ENCODE measurements at places on chromosomes 2 and 18.

DNA sequence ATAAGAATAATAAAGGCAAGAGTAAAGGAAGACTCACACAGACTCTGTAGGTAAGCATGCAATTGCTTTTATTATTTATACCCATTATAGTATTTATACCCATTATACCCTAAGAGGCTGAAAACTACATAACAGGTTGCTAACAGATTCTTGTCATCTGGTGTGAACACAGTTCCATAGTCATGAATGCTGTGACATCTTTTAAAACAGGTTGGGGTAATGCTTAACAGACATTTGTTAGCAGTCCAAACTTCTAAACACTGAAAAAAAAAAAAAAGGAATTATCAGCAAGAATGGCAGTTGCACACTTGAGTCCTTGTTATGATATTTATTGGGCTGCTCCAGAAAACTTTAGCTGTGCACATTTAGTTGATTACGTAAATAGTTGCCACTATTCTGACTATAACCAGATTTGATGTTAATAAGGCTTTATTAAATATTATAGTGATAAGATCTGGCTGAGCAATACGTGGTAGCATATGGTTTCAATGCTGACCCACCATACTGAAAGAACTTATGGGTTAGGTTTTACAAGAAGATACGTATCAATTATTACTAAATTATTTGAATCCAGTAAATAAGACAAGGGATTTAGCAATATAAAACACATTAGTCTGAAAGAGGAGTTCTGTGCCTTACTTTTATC is 888.8 kb downstream of the LRRTM4 start:
- DNase-seq = no peak

DNA sequence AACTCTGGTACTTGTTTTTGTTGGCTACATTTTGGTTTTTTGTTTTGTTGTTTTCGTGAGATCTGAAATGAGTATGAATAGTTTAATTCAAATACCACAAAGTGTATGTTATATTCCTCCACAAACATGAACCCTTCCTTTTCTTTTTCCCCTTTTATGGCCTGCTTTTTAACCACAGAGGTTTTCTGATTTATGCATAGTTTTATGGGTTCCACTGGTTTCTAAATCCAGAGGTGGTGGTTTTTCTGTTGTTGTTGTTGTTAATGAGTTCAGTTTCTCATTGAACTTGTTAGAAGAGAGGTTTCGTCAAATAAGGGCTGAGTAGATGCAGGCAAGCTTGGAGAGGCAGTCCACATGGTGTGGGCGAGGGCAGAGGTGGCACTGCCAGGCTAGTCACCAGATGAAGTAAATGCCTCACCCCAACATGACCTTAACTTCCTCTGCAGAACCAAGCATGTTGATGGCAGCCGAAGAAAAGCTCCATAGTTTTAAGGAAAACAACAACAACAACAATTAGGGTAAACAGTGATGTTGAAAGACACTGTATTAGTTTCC is 72.5 kb downstream of the RIF1 start:
- no peak for DNase-seq

GRCh38 chr2:225319872-225320271 is 79.6 kb upstream of the NYAP2 start:
- DNase-seq = no peak

DNA sequence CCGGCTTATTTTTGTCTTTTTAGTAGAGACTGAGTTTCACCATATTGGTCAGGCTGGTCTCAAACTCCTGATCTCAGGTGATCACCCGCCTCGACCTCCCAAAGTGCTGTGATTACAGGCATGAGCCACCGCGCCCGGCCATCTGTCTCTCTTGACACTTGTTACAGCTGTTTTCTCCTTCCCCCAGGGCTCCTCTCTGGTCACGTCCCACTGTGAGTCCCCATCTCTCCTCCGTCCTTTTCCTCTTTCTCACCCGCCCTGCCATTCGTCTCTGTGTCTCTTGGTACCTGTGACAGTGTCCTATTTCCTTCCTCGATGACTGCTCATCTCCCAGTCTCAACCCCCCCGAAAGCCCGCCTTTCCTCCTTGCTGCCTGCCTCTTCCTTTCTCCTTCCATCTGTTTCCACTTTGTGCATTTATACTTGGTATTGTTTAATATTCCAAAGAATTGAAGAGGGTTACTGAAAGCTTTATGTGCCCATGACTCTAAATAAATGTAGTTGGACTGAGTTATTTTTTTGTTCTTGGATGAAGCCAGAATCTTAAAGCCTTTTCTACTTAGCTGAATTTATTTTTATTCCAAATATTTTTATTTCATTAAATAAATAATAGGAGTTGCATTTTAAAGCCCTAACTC is 241.5 kb downstream of the SH3RF3 start:
- DNase-seq = no peak

DNA sequence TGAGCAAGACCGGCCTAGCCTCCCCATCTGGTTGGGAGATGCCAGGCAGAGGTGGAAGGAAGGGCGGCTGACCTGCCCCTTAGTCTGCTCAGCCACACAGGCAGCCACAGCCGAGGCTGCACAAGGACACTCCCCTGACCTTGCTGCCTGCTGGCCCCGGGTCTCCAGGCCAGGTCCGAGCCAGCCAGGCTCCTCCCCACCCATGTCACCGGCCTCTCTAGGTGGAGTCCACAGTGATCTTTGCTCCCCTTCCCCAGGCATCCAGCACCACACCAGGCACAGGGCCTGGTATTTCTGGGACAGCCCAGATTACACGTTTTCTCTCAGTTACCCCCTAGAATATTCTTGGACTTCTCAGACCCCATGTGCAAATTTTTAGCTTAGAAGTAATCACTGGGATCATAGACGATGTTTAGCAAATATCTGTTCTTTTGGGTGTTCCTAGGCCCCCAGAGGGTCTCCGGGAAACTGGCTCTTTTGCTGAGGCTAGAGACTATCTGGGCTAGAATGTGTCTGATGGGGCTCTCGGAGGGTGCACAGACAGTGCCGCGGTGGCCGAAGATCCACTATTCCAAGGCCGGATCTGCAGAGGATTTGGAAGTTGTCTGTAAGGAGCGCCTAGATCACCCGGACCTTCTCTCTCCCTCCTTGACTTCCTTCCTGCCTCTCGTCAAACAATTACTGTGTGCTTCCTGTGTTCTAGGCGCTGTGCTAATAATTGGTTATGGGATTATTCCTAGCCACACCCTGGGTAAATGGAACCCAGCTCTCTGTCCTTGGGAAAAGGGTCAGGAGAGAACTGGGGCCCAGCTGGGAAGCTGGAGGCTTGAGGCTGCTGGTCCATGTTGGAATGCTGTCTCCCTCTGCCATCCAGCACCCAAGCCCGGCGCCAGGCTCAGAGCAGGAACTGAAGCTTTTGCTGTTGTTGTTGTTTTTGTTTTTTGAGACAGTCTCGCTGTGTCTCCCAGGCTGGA is 46.9 kb downstream of the ODC1 start:
- no peak for DNase-seq

DNA sequence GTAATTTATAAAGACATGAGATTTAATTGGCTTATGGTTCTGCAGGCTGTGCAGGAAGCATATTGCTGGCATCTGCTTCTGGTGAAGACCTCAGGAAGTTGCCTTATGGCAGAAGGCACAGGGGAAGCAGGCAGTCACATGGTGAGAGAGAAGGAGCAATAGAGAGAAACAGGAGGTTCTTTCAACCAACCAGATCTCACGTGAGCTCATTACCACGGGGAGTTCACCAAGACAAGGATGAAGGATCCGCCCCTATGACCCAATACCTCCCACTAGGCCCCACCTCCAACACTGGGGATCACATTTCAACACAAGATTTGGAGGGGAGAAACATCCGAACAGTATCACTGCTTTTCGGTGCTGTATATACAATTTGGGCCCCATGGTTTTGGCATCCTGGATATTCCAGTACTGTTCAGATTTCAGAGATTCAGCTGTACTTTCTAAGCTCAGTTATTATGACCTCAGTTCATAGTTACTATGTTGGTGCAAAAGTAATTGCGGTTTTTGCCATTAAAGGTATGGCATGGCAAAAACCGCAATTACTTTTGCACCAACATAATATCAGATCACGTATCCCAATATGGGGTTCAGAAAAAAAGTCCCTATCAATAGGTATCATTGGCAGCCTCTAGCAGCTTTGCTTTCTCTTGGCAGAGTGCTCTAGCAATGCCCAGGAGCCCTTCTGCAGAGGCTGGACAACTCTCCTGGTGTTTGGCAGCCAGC is 189.6 kb upstream of the SIX3 start:
- DNase-seq = no peak

- no peak for DNase-seq
Observed at GRCh38 chr2:96524482-96525210, 11.9 kb upstream of the ARID5A start.

- no peak for DNase-seq
Observed at GRCh38 chr2:15869396-15869795, 71.0 kb upstream of the MYCN start.

DNA sequence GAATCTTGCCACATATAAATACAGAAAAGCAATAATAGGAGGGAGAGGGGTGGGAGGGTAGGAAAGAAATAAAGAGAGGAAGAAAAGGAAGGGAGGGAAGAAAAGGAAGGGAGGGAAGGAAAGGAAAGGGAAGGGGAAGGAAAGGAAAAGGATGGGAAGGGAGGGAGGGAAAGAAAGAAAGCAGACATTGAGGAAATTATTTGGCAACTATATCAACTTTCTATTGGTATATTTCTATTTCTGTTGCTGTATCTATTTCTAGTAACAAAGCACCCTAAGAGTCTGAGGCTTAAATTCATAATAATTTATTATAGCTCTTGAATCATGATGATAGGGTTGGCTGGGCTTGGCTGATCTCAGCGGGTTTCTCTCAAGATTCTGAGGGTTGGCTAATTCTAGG is 648.0 kb downstream of the CCDC85A start:
- no peak for DNase-seq

GRCh38 chr2:126978333-126978732 is 79.6 kb downstream of the TEX51 start:
- no peak for DNase-seq

DNA sequence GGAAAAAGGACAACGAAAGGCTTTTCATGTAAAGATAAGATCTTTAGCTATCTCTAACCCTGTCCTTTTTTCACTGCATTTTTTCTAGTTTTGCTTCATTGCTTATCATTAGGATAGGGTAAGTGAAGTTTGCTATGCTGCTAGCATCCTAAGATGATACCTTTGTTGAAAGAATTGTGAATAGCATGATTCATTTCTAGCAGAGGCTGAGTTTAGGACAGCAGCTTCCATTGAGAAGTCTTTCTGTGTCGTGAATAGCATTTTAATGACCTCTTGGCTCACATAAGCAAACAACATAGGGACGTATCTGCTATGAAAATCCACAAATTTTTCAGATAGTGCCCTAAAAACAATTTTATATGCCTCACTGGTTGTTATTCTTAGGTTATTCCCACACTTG is 36.4 kb upstream of the GAREM2 start:
- no peak for DNase-seq

DNA sequence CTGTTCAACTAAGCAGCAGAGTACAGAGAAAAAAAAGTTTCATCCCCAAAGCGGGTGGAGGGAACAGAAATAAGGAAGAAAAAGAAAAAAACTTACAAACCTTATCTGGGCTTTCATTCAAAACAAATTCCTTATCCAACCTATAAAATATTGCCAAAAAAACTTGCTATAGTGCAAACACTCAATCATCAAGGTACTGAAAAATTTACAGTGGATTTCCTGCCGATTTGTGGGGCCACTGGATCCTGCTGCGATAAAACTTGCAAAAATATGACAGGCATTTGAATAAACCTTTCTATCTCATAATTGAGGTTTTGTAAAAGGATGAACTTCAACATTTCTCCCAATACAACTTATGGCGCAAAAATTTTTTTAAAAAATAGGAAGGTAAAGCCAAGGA is 77.0 kb downstream of the ZNF521 start:
- no peak for DNase-seq

Data from T-helper 9 cell (primary cell).